Activated naive CD4-positive, alpha-beta T cell treated with Interleukin-2 at 50 U/mL for 16 hours (primary cell): ENCODE measurements at places on chromosomes 3 and 15.

GRCh38 chr15:74317820-74318375 is 49.5 kb downstream of the CYP11A1 start:
- DNase-seq, result no peak

- no peak for DNase-seq
Observed at GRCh38 chr3:33237439-33237838, 18.8 kb upstream of the SUSD5 start.

- no peak for DNase-seq
Observed at GRCh38 chr3:173249457-173249856, 108.4 kb upstream of the SPATA16 start.

GRCh38 chr15:31606194-31606669 is 279.6 kb downstream of the KLF13 start:
- no peak for DNase-seq

DNA sequence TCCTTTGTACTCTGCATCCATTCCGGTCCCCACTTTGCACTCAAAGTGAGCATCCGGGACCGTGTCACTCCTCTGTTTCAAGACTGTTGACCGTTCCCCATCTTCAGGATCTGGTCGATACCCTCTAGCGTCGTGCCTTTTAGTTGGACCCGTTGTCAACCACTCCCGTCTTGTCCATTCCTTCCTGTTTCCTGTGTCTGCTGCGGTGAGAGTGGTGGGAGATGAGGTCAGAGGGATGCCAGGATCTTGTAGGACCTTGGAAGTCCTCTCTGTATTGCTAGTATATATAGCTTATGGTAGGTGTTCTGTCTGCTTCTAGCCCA is 624 bp downstream of the BRK1 start:
- no peak for DNase-seq

- DNase-seq, result no peak
Observed at GRCh38 chr15:50083424-50084025, 35.5 kb downstream of the ATP8B4 start.

GRCh38 chr3:152557302-152557999 is 277.5 kb upstream of the P2RY1 start:
- DNase-seq, result no peak

GRCh38 chr15:101250873-101251829 is 697 bp downstream of the CHSY1 start:
- no peak for DNase-seq

DNA sequence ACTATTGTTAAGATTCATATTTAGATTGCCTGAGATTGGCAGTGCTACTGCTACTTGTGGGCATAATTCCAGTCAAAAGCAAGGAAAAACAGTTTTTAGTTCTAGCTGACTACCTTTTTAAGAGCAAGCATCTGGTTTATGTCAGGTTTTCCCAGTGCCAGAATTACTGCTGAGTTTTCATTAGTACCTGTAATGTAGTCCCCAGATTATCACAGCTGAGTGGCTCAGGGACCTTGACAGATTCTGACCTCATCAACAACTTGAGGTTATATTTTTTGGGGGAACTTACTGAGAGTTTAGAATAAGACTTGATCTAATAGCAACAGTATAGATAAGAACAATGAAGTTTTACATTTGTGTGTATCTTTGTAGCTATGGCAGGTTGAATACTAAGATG is 31.0 kb downstream of the NXPE3 start:
- DNase-seq, result no peak

DNA sequence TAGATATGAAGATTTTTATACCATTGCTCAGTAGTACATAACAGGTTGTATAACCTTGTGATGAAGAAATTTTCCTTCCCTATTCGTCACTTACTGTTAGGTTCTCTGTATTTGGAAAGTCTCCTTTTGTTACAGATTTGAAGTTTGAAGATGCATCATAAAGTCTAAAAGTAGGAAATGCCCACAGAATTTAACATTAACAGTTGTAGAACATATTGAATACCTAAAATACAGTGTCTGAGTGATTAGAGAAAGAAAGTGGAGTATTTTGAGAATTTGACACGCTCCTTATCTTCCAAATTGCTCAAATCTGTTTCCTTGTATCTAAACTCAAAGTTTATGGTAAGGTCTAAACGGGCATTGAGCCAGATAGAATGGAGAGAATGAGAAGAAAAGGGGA is 111.3 kb downstream of the MBNL1 start:
- DNase-seq, result no peak

DNA sequence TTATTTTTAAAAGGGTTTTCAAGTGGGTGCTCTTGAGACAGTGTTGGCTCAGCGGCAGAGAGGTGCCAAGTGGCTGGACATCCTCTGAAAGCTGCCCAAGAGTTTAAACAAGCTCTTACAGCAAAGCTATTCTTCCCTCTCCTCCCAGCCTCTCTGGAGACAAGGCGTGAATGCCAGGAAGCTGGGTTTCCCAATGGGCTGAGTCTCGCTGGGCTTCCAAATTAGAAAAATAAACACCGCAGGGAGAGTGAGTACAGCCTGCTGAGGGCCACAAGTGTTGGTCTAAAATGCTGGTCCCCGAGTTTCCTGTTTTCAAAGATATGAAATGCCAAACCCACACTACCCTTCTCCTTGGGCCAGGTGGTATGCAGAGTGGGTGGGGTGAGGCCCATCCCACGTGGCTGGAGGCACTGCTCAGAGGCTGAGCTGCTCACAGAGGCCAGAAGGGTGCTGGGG is 36.4 kb downstream of the ZDHHC3 start:
- no peak for DNase-seq

GRCh38 chr3:159817571-159817970 is 171.1 kb upstream of the IL12A start:
- no peak for DNase-seq

GRCh38 chr15:71508081-71508682 is 302.2 kb upstream of the NR2E3 start:
- no peak for DNase-seq

DNA sequence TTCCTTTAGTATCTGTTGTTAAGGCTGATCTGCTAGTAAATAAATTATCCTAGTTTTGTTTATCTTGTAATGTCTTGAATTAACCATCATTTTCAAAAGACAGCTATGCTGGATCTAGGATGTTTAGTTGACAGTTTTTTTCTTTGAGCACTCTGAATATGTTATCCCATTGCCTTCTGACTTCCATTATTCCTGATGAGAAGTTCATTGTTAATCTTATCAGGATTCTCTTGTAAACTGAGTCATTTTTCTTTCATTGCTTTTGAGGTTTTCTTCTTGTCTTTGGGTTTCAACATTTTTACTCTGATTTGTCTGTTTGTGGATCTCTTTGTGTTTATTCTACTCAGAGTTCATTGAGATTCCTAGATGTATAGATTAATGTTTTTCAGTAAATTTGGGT is 157.7 kb downstream of the WNT7A start:
- no peak for DNase-seq

DNA sequence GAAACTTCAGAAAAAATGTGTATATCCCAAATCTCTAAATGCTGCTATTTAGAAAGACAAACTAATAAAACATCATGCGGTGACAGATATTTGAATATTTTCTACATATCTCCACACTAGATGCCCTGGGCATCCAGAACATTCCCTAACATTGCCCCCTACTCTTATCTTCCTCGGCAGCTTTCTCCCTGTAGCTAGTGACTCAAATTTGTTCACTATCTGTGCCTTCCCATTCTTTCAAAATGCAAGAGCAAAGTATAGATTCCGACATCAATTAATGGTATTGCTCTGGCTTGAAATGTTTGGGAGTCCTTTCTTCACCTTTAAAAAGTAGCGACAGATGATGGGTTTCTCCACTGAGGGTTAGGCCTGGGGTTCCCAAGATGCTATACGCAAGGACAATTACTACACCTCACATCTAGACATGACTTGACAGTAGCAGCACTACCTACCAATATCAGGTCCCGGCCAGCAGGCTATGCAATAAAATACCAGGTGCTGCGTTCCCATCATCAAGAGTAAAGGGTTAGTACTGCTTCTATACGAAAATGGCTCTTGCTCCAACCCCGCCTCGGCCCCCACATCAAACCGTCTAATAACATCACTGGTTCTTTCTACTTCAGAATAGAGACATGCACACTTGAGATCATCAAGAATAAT is 631 bp downstream of the UBR1 start:
- peak; percentile 23 for DNase-seq

- no peak for DNase-seq
Observed at GRCh38 chr3:141477224-141477623, 9.6 kb upstream of the RASA2 start.

GRCh38 chr3:148083526-148084182 is 614.0 kb upstream of the AGTR1 start:
- no peak for DNase-seq

DNA sequence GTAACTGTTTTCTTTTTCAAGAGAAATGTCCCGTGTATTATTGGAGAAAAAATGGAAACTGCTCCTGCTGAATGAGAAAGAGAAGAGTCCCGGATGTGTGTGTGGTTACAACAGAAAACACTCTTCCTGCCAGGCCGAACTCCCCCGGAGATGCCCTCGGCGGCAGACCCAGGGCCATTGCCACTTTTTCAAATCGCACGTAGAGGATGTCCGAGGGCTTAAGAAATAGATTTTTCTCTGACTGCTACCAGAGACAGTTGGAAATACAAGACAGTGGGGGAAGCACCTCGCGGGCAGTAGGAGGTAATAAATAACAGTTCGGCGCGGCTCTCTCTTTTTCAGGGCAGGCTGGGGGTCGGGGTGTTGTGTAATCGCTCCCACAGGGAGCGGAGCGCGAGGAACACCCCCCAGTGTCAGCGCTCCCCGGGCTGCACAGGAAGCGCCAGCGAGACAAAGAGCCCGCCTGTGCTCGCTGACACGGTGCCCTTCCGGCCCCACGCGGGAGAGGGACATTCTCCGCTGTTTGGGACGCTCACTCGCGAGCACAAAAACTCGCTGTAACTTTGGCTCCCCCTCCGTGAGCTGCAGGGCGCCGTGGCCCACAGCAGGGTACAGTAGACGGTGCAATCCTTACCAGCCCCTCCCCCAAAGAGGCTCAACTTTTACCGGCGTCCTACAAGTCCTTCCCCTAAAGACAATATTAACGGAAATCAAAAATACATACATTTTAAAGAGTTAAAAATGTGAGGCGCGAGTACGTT is 1.1 kb downstream of the VGLL4 start:
- peak; percentile 60 for DNase-seq

GRCh38 chr3:49173116-49173791 is 1.9 kb downstream of the KLHDC8B start:
- DNase-seq, result no peak

- no peak for DNase-seq
Observed at GRCh38 chr3:9947025-9947995, 4.9 kb downstream of the PRRT3 start.

- no peak for DNase-seq
Observed at GRCh38 chr15:52893338-52893737, 103.2 kb upstream of the ONECUT1 start.

DNA sequence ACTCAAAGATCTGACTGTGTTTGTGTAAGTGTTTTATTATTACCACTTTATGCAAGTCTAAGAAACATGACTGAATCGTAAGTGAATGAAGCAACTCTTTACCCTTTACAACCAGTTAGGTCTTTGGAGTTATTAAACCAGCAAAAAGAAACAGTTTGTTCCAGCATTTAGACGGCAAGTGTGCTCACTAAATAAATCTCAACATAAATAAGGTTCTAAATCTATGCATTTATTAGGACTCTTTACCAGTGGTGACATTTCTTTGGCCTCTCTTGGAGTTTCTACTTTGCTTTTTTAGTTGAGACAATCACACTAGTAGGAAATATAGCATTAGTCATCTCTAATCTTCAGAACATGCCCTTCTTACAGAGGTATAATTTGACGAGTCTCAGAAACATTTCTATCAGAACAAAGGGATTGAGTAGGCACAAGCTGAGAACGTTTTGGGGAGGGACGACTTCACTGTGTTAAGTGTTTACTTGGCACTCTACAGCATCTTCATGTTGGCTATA is 739.9 kb upstream of the NR2F2 start:
- DNase-seq, result no peak

DNA sequence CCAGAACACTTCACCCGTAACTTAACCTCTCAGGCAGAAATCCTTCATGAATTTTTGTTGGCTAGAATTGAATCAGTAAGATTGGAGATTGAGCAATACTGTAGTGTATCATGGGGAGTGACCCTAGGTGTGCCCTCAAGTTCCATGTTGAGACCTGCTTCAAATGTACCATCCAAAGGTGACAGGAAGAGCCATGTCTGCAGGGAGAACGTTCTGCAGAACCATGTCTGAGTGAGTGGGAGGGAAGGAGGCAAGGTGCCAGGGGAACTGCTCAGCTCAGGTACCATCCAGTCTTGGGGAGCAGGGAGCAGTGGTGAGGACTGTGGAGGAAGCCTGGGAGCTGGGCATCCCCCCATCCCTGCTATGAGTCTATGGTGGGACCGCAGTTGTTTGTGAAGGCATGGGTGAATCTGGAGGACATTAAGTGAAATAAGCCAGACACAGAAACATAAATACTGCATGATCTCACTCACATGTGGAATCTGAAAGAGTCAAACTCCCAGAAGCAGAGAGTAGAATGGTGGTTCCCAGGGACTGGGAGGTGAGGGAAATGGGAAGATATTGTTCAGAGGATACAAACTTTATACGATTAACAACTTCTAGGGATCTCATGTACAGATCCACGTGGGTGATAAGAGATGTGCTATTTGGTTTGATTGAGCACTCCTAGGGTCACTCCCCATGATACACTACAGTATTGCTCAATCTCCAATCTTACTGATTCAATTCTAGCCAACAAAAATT is 23.3 kb downstream of the CFAP161 start:
- no peak for DNase-seq

GRCh38 chr3:115165701-115166100 is 18.6 kb upstream of the ZBTB20 start:
- no peak for DNase-seq

- DNase-seq, result no peak
Observed at GRCh38 chr15:81216422-81216821, 19.7 kb downstream of the IL16 start.

DNA sequence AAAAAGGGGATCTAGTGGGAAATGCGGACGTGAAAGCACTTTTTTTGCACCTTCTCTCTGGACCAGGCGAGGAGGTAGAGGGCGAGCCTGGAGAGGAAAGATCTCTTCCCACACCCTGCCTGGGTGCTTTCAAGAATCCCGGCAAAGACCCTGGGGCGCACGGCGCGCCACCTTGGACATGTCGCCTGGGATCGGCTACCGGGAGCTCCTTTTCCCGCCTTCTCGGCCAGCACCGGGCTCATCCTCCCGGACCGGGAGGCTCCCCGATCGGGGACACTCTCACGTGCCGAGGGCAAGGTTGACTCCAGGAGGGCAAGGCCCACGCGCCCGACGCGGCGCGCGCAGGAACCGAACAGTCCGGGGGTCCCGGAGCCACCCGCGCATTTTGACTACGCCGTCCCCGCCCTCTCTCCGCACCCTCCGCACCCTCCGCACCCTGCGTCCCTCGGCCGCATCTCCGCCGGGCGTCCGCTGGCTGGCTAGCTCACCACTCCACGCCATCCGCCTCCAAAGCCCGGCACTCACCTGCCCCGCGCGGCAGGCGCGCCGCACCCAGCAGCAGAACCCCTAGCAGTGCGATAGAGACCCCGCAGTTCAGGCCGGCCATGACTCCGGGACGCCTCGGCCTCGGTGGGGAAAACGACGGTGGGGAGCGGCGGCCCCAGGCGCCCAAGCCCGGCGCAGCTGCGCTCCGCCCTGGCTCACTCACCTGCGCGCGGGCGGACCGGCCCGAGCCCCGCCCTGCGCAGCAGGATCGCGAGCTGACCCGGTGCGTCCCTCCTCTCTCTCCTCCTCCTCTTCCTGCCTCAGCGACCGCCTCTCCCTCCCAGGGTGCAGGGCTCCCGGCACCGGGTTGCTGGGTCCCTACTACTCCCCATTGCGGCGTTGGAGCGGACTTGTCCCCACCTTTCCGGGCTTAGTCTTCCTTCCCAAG is at the start of gene CDCP1:
Gene CDCP1 (minus strand): TSS at position 698 of the 934 bp plus-strand sequence. CDS start 91 bp downstream, at position 607.
- DNase-seq, result no peak
